ENCODE measurements at places on chromosomes 6 and 20.

GRCh38 chr6:92166666-92167065, 1252.7 kb downstream of the EPHA7 start:
- no peak for DNase-seq

- no peak for DNase-seq
Measured at GRCh38 chr6:152380993-152381898, 255.9 kb downstream of the SYNE1 start.

DNA sequence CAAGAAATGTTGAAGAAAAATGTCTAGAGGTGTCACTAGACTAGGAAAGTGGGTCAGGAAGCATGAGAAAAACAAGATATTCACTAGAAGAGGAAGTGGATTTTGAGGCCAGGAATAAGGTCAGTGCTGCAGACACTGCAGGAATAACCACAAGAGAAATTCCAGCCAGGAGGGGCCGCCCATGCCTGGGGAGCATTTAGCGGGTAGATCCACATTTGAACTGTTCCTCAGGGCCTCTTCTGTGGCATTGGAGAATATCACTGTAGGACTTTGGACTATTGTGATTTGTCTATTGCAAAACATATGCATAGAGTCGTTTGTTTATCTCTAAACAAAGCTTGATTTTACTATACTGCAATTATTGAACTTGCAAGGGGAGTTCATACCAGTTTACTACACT, 49.6 kb upstream of the CCDC28A start:
- no peak for DNase-seq

GRCh38 chr20:3661814-3662665, 1.2 kb downstream of the GFRA4 start:
- DNase-seq, result no peak

DNA sequence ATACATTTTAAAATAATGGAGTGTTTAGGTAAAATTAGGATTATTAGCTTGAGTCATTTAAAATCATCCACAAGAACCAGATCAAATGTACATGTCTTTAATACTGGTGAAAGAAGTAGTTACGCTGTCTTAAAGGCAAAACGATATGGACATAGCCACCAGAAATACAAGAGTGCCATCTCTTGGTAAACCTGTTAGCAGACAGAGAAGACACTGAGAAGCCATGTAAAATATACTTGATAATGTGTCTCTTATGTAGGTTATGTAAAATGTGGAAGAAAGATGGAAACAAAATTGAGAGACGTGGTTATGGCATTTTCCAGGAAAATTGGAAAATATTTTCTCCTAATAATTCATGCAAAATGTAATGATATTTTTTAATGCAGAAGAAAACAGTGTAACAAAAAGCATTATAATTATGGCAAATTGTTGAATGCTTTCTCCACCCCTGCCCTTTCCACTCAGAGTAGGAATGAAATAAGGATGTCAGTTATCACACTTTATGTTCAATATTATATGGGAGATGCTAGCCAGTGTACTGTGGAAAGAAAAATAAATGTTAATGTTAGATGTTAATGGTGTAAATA, 12.2 kb upstream of the SLC17A2 start:
- peak; percentile 9 for DNase-seq

GRCh38 chr20:35616465-35617396, 1.1 kb downstream of the SPAG4 start:
- peak; percentile 75 for DNase-seq

DNA sequence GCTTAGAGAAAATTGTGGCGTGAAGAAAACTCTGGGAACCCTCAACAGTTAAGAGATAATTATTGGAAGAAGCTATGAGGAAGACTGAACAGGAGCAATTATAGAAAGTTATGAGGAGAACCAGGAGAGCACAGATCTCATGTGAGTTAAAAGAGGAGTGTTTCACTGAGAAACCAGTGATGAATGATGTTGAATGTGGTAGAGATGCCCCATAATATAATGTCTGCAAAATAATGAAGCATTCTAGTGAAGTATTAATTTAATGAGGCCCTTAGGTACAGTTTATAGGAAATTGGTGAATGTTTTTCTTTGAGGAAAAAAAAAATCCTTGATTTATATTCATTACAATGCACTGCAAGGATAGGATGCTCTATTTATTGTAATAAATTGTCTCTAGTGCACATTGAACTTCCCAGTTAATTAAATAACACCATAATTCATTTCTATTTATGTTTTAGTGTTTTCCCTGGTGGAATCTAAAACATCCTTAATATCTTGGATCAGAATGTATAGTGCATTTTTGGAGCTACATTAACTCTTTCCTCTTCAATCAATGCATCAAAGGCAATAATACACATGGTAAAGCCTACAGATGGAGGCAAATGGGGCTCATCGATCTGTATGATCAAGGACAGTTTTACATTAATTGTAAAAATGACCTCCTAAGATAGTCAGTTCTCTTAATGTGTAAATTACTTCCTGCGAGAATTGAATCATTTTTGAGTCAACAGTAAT, 91.4 kb upstream of the EYS start:
- no peak for DNase-seq

- DNase-seq, result no peak
Measured at GRCh38 chr6:36229223-36229622, 32.7 kb downstream of the BRPF3 start.

GRCh38 chr6:104472021-104472901, 387.5 kb downstream of the HACE1 start:
- DNase-seq, result no peak

DNA sequence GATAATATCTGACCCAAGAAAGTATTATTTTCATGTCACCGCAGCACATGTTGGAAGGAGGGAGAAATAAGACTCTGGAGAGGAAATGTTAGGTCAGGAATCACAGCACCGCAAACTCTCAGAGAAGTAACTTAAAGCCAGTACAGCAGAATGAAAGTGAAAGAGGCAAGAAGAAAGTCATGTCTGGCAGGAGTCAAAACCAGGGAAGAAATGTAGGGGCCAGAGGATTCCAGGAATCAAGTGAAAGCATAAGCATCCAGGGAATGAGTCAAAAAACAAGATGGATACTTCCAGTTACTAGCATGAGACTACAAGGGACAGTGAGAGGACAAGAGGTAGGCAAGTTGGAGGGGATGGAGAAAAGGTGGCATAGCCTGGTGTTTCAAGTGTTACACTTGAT, 80.4 kb downstream of the AK9 start:
- no peak for DNase-seq

DNA sequence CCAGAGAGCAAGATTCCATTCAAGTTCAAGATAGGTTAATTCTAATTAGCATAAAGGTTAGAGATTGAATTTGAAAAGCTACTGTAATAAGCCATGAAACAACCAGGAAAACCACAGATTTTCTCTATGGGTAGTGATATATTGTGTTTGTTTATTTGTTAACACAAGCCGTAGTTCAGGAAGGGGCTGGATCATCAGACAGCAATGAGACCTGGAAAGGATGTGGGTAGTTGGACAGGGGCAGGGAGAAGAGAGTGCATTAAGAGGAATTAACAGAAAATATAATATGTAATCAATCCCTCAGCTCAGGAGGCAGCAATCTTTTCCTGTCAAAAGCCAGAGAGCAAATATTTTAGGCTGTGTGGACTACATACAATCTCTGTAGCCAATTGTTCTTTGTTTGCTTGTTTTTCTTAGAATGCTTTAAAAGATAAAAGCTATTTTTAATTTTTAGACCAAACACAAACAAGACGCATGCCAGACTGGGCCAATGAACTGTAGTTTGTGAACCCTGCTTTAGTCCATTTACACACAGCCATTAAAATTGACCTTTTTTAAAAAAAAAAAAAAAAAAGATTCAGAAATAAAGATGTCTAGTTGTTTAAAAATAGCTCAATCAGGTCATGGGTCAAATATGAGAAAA, 398.7 kb upstream of the MARCKS start:
- peak; percentile 15 for DNase-seq

DNA sequence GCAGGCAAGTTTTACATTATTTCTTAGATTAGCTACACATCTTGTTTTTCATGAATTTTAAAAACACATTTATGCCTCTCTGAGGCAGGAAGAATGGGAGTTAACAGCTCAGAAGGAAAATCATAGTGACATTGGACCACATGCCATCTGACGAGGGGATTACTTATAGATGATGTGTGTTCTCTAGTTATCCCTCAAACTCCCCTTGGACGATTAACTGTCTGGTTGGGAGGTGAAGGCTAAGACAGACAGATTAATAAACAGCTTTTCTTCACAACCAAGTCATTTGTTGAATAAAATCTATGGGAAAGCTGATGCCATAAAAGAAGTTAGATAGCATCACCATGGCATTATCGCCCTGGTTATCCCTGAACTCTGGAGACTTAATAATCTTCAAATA, 80.0 kb upstream of the PREP start:
- no peak for DNase-seq

GRCh38 chr6:108806171-108806570, 42.1 kb upstream of the ARMC2 start:
- DNase-seq, result no peak

GRCh38 chr20:1790386-1790785, 104.8 kb upstream of the SIRPA start:
- no peak for DNase-seq

GRCh38 chr6:91852252-91852651, 1265.4 kb upstream of the MAP3K7 start:
- DNase-seq, result no peak

DNA sequence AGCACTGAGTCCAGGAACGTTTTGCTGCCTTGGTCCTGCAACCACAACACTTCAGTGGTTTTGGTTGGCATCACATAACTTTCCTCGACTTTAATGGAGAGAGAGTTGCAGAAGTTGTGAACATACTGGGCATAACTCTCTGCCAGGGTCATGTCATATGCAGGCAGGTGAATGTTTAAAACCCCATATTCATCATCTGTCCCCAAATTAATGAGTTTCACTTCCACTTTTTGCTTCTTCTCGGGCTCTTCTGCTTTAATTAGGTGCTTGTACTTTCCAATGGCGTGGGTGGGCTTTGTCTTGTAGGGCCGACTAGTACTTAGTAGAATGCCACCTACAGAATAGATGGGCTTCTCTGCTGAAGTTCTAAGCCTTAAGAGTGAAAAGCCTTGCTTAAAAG, 45.2 kb upstream of the TFAP2A start:
- DNase-seq, result no peak

DNA sequence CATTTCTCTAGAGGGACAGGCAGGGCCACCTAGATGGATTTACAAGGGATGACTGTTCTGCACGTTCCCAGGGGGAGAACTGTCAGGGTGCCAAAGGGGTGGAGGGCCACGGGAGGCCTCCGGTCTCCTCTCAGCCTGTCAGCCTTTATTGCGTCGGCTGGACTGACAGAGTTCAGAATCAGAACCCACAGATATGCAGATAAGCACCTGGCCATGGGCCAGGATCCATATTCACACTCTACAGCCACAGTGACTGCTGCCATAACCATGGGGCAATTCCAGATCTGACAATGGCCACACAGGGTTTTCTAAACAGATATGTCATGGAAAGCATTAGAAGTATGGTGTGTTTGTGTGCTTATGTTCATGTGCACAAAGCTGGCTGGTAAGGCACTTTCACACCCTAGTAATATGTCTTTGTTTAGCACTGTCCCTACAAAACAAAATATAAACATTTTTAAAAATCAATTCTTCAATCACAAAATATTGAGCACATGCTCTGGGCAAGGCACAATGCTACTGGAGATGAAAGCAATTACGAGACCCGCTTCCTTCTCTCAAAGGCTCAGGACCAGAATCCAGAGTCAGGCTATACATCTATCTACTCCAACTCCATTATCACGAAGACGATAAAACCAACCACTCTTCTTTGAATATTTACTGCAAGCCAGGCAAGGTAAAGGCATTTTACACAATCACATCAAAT, 29.1 kb downstream of the TRAM2 start:
- DNase-seq, result no peak

DNA sequence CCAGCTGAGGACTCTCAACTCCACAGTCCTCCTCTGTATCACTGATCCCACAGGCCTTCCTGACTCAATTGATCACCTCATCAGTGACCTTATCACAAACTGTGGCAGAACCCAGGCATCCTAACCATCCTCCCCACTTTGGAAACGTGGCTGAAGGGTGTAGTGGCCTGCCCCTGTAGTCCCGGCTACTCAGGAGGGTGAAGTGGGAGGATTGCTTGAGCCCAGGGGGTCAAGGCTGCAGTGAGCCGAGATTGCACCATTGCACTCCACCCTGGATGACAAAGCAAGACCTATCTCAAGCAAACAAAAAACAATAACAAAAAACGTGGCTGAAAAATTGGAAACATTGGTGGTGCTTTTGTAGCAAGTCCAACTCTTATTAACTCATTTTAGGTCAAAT, 203.4 kb upstream of the ZNF217 start:
- DNase-seq, result no peak

DNA sequence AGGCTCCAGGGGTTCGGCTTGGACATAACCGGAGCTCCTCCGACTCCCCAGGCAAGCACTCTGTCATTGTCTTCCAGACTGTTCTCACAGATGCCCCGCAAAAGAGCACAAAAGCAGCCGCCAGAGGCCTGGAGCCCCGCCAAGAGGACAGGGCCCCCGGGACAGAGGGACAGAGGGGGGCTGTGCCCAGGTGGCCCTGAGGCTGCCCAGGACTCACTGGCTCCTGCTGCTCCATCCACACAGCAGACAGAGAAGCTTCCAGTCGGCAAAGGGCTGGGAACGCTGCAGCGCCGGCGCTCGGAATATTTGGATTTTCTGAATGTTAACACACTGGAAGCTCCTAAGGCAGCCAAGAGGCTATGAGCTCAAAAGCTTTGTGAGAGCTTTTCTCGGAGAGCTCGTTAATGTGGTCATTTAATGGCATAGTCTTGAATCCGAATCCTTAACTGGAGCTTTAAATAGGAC, 68.0 kb upstream of the QKI start:
- DNase-seq, result no peak

- no peak for DNase-seq
Measured at GRCh38 chr6:12785301-12785700, 68.7 kb downstream of the PHACTR1 start.

- DNase-seq, result no peak
Measured at GRCh38 chr20:61840779-61841455, 224.8 kb downstream of the TAF4 start.

DNA sequence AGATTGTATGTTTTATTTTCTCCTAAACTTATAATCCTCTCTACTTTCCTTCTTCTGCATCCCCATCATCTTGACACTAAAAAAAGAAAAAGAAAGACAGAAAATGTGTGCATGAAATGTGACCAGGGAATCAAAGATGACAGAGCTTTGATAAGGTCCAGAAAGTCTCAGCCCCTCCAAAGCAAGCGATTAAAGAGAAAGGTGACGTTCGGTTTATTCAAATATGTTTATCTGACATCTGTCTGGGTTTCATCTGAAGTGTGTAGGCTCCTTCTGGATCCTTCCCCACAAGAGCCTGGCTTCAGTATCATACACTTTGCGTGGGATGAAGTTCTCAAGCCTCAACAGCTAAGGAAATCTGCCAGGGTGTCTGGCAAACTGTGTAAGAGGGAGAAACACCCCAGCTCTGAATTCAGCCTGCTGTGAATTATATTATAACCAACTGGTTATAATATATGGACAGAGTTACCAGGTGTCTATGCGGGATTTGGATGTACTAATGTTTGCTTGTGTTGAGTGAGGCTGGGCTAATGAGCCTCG, 263.0 kb downstream of the ZNF217 start:
- no peak for DNase-seq

DNA sequence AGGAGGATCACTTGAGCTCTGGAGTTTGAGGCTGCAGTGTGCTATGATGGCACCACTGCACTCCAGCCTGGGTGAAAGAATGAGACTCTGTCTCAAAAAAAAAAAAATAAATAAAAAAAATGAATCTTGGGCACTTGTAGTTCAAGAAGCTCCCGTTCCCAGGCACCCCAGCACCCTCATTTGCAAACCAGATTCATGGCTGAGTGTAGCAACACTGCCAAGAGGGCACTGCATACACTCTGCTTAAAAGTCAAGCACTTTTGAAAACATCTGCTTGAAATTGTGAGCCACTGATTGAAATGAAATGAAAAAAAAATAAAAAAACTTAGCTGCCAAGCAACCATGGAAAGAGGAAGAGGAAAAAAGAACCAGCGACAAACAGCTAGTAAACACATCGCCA, 124.7 kb upstream of the SASH1 start:
- DNase-seq, result no peak
